ENCODE measurements at places on chromosomes 7 and 10.
A peak's percentile ranks its signal among the peaks of the same experiment; 100 is the strongest.

DNA sequence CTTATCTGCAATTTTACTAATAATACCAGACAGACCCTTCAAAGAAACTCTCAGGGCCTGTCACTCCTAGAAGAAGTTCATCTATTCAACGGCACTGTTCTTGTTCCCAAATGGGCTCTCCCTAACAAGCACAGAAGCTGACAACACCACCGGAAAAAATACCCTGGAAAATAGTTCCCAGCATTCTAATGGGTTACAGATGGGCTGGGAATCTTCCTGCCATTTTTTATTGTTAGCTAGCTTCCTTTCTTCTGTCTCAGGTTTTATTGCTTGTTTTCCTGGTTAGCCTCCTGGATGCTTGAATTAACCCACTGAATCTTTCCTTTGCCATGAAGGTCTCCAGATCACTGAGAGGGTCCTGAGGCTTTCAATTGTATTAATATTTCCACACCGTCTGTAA, 689.8 kb upstream of the NRP1 start:
- no peak for DNase-seq

DNA sequence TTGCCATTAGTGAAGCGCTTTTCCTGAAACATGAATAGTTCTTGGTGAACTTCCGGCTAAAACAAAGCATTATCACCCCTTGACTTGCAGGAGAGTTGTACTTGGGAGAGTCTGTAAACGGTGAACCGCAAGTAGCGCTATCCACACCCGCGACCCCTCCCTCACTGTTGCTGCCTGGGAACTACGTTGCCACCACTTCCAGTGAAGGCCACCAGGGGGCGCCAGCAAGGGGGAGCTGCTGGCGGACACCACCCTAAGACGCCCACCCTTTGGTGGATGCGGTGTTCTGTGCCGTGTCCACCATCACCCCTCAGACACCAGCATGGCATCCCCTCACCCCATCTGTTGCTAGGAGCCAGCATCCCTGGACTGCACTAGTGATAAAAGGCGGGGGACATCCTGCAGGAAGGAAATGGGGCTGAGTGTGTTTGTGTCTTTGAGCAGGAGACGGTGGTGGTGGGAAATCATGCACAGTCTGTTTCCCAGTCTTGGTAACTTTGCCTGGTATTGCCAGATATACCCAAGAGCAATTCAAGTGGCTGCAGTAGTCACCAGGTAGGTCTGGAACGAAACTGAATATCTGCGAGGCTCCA, 298.2 kb downstream of the FRMD4A start:
- DNase-seq: peak; percentile 16

GRCh38 chr10:44035474-44036197, 349.3 kb downstream of the CXCL12 start:
- no peak for DNase-seq

- DNase-seq: no peak
Observed at GRCh38 chr7:20831956-20832355, 45.3 kb upstream of the SP8 start.

DNA sequence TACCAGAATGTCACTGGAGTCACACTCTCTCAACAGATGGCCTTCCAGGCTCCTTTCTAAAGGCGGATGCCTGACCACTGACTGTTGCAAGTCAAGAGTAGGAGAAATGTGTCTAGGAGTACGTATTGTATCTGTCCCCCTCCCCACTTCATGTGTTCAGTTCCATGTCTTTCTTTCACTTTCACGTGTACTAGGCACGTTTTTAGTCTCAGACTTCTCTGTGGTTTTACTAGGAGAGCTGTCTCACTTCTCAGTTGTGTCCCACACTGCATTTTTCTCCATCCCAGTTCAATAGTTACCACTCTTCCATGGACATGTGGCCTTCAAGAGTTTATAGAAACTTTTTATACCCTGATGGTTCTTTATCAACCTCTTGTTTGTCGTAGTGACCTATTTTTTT, 893.0 kb downstream of the NRG3 start:
- no peak for DNase-seq

- no peak for DNase-seq
Observed at GRCh38 chr10:122234416-122234815, 36.7 kb upstream of the BTBD16 start.

DNA sequence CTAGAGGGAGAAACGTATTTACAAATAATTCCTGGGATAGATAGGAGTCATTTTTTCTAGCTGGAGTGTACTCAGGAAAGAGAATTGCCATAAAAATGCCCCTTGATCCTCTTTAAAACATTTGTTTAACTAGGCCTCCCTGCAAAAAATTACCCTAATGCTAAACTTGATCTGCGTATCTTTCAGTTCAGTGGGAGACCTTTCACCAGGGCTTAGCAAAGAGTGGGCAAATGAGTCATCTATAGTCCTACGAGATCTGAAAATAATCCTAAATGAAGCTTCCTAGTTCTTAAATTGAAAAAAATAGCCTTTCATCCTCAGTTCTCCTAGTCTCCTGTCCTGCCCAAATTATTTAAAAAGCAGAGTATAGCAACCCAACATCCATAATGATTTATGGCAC, 198.6 kb upstream of the FRMD4A start:
- DNase-seq: no peak

DNA sequence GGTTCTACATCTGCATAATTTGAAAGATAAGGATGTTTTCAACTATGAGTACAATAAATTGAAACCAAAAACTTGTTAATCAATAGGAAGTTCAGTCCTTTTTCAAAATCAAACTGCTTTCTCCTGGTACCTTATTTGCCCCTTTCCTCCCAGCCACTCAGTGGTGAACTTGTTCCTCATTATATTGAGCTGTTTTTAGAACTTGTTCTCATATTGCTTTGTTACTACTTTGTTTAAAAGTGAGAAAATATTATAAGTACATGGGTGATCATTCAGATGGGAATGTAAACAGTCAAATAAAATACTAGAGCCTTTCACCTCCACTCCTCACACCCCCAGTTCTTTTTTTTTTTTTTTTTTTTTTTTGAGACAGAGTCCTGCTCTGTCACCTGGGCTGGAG, 17.2 kb downstream of the UBE3C start:
- DNase-seq: no peak

GRCh38 chr7:20107582-20107981, 109.6 kb downstream of the MACC1 start:
- no peak for DNase-seq

Measured in hematopoietic multipotent progenitor cell treated with erythropoietin and hydrocortisone succinate and interleukin-3 and kit ligand, for 15 days (in vitro differentiated cells).